NCI-H2107 (cell line): ENCODE measurements at places on chromosomes 3 and 15.
A peak's percentile ranks its signal among the peaks of the same experiment; 100 is the strongest.

- DNase-seq: no peak
Observed at GRCh38 chr3:126782536-126782935, 78.5 kb downstream of the CHCHD6 start.

DNA sequence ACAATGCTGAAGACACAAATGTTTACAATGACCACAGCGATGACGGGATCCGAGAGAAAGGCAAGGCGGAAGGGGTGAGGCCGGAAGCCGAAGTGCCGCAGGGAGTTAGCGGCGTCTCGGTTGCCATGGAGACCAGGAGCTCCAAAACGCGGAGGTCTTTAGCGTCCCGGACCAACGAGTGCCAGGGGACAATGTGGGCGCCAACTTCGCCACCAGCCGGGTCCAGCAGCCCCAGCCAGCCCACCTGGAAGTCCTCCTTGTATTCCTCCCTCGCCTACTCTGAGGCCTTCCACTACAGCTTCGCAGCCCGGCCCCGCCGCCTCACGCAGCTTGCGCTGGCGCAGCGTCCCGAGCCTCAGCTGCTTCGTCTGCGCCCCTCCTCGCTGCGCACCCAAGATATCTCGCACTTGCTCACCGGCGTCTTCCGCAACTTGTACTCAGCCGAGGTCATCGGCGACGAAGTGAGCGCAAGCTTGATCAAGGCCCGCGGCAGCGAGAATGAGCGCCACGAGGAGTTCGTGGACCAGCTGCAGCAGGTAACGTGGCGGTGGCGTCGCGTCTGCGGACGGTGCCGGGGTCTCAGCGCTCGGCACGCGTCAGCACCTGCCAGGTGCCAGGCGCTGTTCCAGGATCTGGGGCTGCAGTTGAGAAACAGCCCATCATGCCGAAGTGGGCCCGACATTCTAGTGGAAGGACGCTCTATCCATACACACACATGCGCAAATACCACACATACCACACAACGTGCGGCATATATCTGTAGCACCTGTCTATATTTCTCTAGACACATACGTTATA lies at the start of gene DLEC1:
Gene DLEC1 (plus strand): TSS at position 108 of the 798 bp plus-strand sequence. CDS start 18 bp downstream, at position 126.
- no peak for DNase-seq

GRCh38 chr3:105956306-105956705 lies 87.5 kb upstream of the CBLB start:
- DNase-seq: no peak

DNA sequence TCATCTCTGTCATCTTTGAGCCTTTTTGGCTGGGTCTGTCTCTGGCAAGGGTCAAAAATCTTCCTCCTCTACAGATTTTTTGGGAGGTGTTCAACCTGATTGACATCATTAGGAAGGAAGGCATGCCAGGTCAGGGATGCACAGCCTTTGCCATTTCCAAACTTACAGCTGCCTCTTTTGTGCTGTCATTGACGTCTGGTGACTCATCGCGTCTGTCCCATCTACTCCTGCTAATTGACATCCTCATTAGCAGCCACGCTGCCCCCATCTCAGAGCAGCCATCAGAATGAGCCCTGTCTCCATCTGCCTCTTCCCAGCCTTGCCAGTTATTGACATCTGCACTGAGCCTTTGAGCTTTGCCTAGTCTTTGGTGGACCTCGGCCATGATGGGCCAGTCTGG lies 53.0 kb downstream of the PDIA5 start:
- DNase-seq: no peak

DNA sequence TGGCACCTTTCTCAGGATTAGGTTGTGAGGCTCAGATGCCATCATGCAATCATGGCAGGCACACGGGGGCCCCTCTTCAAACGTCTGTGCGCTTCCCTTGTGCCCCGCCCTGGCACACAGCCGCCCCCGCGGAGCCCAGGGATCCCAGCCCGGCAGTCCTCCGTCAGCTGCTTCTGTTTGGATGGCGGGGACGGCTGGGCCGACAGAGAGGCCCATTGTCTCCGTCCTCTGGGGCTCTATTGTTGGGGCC lies 849 bp upstream of the HDAC11 start:
- no peak for DNase-seq

GRCh38 chr3:118945834-118946233 lies 88.8 kb downstream of the IGSF11 start:
- no peak for DNase-seq

DNA sequence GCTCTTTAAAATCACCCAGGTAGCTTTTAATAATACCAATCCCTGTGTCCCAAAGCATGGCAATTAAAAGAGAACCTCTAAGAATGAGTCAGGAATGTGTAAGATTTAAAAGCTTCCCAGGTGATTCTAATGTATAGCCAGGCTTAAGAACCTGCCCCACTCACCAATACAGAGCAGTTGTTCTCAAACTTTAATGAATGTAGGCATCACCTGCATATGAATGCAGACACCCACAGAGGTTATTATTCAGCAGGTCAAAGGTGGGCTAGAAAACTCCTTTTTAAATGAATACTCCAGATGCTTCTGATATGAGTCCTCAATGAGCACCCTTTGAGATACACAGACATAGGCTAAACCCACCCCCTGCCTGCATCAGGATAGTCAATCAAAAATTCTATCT lies 298.1 kb upstream of the KCNMB2 start:
- no peak for DNase-seq

DNA sequence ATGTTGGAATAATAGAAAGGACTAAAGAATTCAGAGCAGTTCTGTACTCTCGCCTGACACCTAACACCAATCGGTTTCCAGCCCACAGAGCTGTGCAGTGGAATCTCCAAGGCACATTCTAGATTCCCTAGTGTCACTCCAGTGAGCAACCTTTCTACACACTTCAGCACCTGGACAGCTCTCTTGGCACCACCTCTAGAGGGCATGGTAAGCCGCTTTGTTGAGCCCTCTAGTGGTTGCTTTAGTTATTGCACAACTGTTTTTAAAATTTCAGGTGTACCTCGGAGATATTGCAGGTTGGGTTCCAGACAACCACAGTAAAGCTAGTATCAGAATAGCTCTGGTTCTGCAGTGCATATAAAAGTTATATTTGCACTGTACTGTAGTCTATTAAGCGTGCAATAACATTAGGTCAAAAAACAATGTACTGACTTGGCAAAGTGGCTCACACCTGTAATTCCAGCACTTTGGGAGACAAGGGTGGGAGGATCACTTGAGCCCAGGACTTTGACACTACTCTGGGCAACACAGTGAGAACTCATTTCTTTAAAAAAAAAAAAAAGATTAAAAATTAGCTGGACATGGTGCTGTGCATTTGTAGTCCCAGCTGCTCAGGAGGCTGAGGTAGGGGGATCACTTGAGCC lies 26.5 kb upstream of the ERC2 start:
- peak; percentile 36 for DNase-seq
